ENCODE measurements at places on chromosomes 6 and 20.

DNA sequence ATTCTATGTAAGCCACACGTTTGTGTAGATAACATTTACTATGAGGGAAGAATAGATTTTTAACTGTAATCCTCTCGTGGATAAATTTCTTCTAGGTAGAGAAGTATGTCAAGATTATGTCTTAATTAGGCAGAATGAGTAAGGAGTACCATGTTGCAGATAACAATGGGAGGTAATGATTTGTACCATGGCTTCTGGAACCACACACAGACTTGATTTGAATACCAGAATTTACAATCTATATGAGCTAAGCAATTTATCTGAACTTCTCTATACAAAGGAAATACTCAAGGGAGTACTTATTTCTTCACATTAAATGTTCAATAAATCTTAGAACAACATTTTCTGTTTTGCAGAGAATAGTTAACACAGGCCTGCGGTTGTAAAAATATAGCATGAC lies 51.5 kb downstream of the RPS12 start:
- H3K4me1 ChIP-seq, result no peaks in the 10 kb centered on the region
- H3K4me3 ChIP-seq, result no peak overlapping the region
- no peak overlapping the region for H3K27ac ChIP-seq
- H3K27me3 ChIP-seq, result no peaks in the 10 kb centered on the region
- DNase-seq, result no peak

GRCh38 chr6:192313-192664 lies 100.0 kb upstream of the DUSP22 start:
- peaks cover 7% of the 10 kb centered on the region for H3K4me1 ChIP-seq
- H3K27ac ChIP-seq, result no peak overlapping the region
- no peak overlapping the region for H3K4me3 ChIP-seq
- H3K27me3 ChIP-seq, result no peaks in the 10 kb centered on the region
- H3K36me3 ChIP-seq, result no peaks in the 10 kb centered on the region

DNA sequence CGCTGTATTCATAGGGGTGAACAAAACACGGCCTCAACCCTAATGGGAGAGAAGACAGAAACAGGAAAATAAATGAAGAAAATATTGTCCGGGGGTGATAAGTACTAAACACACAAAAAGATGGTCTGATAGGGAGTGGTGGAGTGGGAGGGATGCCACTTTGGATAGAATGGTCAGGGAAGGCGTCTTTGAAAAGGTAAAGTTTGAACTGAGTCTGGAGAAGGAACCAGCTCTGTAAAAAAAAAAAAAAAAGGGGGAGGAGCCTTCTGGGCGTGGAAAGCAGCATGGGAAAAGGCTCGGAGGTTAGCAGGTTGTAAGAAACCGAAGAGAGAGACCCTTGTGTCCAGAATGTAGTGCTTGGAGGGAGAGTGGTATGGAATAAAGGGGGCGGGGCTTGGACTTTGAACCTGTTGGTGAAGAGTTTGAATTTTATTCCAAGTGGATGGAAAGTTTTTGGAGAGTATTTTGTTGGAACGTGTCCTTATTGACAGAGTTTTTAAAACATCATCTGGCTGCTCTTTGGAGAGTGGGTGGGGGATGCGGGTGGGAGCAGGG lies 1.8 kb downstream of the CHMP4B start:
- peaks cover 17% of the 10 kb centered on the region for H3K4me1 ChIP-seq
- H3K27ac ChIP-seq, result peak overlapping the region; percentile 96
- H3K4me3 ChIP-seq, result no peak overlapping the region
- H3K27me3 ChIP-seq, result no peaks in the 10 kb centered on the region

DNA sequence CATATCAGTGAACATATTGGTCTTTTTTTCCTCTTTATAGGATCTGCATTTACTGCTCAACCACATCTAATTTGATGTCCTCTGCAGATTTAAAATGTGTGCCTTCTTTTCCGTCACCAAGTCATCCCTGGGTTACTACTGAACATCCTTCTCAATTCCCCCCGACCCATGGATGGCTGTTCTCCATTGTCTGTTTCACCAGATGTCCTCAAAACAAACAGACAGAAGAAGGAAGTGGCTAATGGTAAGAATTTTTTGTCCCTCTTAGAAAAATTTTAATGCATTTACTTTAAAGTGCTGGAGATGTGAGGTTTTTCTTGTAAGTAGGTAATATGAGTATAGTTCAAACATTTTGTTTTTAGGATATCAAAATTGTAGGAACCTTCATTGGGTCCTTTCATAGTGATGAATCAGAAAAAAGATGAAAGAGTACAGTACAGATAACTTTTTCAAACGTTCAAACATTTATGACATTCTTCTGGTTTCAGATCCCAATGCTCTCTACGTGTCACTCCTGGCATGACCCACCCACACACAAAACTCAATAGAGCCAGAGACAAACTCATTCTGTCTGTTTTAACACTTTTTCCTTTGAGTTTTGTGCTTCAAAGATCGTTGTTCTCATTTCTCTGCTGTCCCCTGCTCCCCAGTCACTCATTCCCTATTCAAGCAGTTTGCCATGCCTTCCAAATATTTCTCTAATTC lies 276.4 kb downstream of the PRL start:
- H3K4me3 ChIP-seq, result no peak overlapping the region
- no peaks in the 10 kb centered on the region for H3K36me3 ChIP-seq
- H3K27ac ChIP-seq, result no peak overlapping the region
- H3K4me1 ChIP-seq, result no peaks in the 10 kb centered on the region
- no peak for DNase-seq

DNA sequence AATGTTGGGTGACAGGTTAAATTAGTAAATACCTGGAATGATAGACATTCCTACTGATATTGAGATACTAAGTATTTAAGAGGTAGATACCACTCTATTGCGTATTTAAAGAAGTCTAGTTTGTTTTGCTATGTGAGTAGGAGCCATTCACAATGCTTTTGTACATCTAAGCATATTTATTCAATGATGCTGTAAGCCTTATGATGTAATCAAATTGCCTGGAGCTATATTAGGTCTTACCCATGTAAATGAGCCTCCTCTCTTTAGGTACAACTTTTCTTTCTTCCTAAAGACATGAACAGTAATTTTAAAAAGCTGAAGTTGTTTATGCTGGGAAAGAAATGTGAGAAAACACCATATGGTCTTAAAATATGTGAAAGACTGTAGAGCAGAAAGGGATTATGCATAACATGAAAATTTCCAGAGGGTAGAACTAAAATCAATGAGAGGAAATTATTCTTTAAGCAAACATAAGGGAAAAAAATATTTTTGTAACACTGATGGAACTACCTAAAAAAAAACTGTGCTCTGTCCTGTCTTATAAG lies 526.7 kb downstream of the EPHA7 start:
- no peaks in the 10 kb centered on the region for H3K36me3 ChIP-seq
- no peak for DNase-seq
- H3K4me1 ChIP-seq, result no peaks in the 10 kb centered on the region
- no peak overlapping the region for H3K27ac ChIP-seq
- H3K4me3 ChIP-seq, result no peak overlapping the region

GRCh38 chr6:94144807-94145206 lies 725.4 kb upstream of the EPHA7 start:
- no peaks in the 10 kb centered on the region for H3K27me3 ChIP-seq
- DNase-seq, result no peak
- H3K27ac ChIP-seq, result no peak overlapping the region
- no peaks in the 10 kb centered on the region for H3K36me3 ChIP-seq
- no peaks in the 10 kb centered on the region for H3K4me1 ChIP-seq

DNA sequence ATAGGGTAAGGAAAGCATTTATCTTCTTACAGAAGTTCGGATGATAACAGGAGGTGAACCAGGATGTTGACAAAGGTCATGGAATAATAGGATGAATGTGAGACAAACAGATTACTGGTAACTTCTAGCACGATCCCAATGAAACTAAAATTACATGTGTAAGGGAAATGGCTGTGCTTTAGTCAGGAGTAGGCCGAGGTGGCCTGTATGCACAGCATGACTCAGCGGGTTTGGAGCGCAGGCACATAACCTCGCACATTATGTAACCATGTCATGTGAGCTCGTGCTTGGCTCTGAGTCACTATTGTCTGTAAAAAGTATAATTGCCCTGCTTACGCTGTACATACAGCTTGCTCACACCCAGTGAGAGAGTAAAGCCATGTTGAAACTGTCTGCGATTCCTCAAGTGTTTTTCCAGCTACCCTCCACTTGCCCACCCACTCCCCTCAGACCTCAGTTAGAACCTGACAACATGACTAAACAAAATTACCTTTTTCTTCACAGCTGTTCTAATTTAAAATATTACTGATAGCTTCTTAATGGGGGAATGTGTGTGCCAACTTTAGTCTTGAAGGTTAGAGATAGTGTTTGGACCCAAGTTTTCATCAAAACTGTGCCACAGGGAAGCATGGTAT lies 8.2 kb downstream of the CYB5R4 start:
- no peak overlapping the region for H3K4me3 ChIP-seq
- no peaks in the 10 kb centered on the region for H3K36me3 ChIP-seq
- no peaks in the 10 kb centered on the region for H3K27me3 ChIP-seq
- H3K27ac ChIP-seq, result peak overlapping the region; percentile 9
- peak; percentile 55 for DNase-seq

DNA sequence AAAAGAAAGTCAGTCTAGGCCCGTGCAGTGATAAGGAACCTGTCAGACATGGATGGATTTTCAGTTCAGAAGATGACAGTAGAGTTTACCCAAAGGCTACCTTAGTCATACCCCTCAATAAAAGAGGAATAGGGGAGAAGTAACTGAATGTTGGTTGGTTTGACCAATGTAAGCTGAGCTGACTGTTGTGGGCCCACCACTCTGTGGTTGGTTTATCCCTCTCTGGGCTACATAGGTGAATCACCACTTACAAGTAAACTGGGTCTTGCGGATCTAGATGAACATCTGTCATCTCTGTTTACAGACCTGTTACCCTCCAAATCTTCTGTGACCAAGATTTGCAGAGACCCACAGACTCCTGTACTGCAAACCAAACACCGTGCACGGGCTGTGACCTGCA lies 37.2 kb upstream of the MYLK2 start:
- H3K4me3 ChIP-seq, result no peak overlapping the region
- no peaks in the 10 kb centered on the region for H3K27me3 ChIP-seq
- no peaks in the 10 kb centered on the region for H3K36me3 ChIP-seq
- no peak overlapping the region for H3K27ac ChIP-seq

DNA sequence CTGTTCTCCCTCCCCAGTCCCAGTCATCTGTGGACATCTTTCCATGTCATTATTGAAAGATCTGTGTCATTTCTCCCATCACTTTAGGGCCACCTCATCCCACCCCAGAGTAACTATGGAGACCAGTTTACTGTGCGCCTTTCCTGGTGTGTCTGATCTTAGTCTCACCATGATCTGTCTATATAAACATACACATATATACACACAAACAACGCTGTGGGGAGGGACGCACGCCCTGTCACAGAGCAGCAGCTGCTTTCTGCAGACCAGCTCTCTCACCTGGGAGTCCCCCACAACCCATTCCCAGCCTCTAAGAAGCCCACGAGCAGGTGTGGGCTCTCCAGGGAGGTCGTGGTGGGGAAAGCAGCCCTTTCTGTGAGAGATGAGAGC lies 68.1 kb upstream of the TOX2 start:
- DNase-seq, result no peak
- H3K4me3 ChIP-seq, result no peak overlapping the region
- H3K27me3 ChIP-seq, result no peaks in the 10 kb centered on the region
- H3K4me1 ChIP-seq, result peaks cover 32% of the 10 kb centered on the region
- no peak overlapping the region for H3K27ac ChIP-seq

DNA sequence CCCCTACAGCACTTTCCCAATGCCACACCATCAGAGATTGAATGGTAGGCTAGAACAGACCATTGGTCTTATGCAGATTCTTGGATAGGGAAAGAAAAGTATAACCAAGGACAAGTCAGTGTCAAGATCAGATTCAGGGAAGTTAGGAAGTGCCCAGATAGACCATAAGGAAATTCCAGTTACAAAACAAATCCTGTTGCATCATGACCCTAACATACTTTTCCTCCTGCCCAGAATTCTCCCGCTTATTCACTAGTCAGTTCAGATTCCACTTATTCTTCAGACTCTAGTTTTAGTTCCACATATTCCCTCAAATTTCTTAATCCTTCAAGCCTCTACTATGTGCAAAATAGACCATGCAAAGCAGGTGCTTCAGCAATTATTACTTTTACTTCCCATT lies 20.7 kb downstream of the METTL24 start:
- H3K36me3 ChIP-seq, result no peaks in the 10 kb centered on the region
- H3K27me3 ChIP-seq, result no peaks in the 10 kb centered on the region
- H3K4me1 ChIP-seq, result no peaks in the 10 kb centered on the region
- DNase-seq, result no peak
- H3K4me3 ChIP-seq, result no peak overlapping the region

GRCh38 chr20:13546497-13547131 lies 92.1 kb downstream of the TASP1 start:
- H3K27me3 ChIP-seq, result no peaks in the 10 kb centered on the region
- H3K4me1 ChIP-seq, result no peaks in the 10 kb centered on the region
- no peak overlapping the region for H3K27ac ChIP-seq
- no peak overlapping the region for H3K4me3 ChIP-seq
- H3K36me3 ChIP-seq, result no peaks in the 10 kb centered on the region

- no peaks in the 10 kb centered on the region for H3K4me1 ChIP-seq
- DNase-seq, result no peak
- no peaks in the 10 kb centered on the region for H3K27me3 ChIP-seq
- no peaks in the 10 kb centered on the region for H3K36me3 ChIP-seq
Observed at GRCh38 chr20:48197066-48197465, 411.8 kb upstream of the SULF2 start.

All from adrenal gland (tissue), 19 donors.